ENCODE measurements at places on chromosomes 4 and X.

- H3K27me3 ChIP-seq = no peaks in the 10 kb centered on the region
- no peak overlapping the region for H3K4me3 ChIP-seq
- no peak for DNase-seq
- H3K4me1 ChIP-seq = peaks cover 30% of the 10 kb centered on the region
- H3K36me3 ChIP-seq = no peaks in the 10 kb centered on the region
Observed at GRCh38 chr4:80463509-80463908, 128.0 kb downstream of the CFAP299 start.

DNA sequence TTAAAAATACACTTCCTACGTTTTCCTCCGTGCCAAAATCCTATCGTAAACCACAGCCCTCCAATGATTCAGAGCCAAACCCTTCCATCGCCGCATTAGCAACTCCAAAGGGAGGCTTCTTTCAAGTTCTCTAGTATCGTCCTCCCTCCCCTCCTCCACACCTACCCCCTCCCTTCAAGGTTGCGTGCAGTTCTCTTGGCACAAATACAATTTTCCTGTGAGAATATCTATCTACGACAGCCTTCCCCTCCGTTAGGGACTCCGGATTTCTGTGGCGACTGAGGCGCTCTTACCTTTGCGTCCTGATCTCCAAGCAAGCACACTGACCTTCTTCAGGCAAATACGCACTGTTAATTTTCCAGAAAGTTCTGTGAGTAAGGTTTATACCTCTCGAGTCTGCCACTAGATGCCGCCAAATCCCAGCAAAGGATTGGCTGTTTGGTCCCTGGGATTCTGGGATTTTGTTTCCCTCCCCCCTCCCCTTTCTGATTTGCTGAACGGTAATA lies 1.2 kb upstream of the MORF4L2 start:
- peaks cover 20% of the 10 kb centered on the region for H3K27me3 ChIP-seq
- peaks cover 13% of the 10 kb centered on the region for H3K4me1 ChIP-seq
- H3K27ac ChIP-seq = no peak overlapping the region
- peak; percentile 66 for DNase-seq

- no peak for DNase-seq
- H3K4me1 ChIP-seq = no peaks in the 10 kb centered on the region
- H3K36me3 ChIP-seq = no peaks in the 10 kb centered on the region
- H3K27me3 ChIP-seq = no peaks in the 10 kb centered on the region
Observed at GRCh38 chr4:167265231-167265630, 30.9 kb upstream of the SPOCK3 start.

- no peaks in the 10 kb centered on the region for H3K27me3 ChIP-seq
- peaks cover 26% of the 10 kb centered on the region for H3K4me1 ChIP-seq
- no peak for DNase-seq
- peaks cover 75% of the 10 kb centered on the region for H3K36me3 ChIP-seq
- H3K4me3 ChIP-seq = no peak overlapping the region
Observed at GRCh38 chr4:7766086-7766485, 173.6 kb downstream of the AFAP1 start.

DNA sequence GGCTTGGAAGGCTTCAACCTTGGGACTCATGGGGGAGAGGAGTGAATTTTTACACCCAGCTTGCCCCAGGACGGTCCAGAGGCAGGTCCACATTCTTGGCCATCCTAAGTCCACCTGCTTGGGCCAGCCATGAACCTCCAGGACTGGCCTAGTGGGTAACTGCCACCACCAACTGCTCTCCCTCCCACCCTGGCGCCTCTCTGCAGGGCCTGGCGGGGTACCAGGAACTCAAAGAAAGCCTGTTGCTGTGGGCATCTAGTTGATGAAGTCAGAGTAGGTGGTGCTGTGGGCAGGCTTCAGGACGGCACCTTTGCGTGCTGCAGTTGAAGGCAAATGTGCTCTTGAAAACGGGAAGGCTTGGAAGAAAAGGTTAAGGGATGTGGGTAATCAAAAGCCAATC lies 12.0 kb downstream of the BCOR start:
- H3K27me3 ChIP-seq = peaks cover 79% of the 10 kb centered on the region
- no peak overlapping the region for H3K4me3 ChIP-seq
- H3K4me1 ChIP-seq = peaks cover 73% of the 10 kb centered on the region
- DNase-seq = no peak
- peaks cover 17% of the 10 kb centered on the region for H3K36me3 ChIP-seq
- H3K27ac ChIP-seq = no peak overlapping the region

GRCh38 chr4:53100501-53101190 lies 238.5 kb downstream of the RASL11B start:
- H3K27ac ChIP-seq = peak overlapping the region; percentile 86
- H3K36me3 ChIP-seq = peaks cover 65% of the 10 kb centered on the region
- no peaks in the 10 kb centered on the region for H3K27me3 ChIP-seq
- DNase-seq = no peak

DNA sequence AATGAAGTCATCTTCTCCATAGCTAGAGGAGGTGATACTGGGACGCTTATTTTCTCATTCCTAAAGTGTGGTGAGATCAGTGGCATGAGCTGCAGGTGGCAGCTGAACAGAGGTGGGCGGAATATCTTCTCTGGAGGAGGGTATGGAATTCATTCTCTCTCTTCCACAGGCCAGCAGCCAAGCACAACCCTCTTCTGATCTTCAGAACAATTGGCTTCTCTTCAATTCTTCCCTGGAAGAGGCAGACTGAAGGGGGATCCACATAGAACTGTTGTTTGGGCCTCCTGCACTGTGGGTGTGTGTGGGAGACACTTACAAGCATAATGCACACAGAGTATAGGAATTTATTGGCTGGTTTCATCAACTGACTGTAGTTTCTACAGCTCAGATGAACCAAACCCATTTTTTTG lies 180.4 kb upstream of the RASGEF1B start:
- peaks cover 68% of the 10 kb centered on the region for H3K4me1 ChIP-seq
- no peaks in the 10 kb centered on the region for H3K36me3 ChIP-seq
- no peaks in the 10 kb centered on the region for H3K27me3 ChIP-seq
- peak; percentile 55 for DNase-seq
- peak overlapping the region; percentile 35 for H3K4me3 ChIP-seq

GRCh38 chr4:45750721-45751120 lies 373.1 kb downstream of the GABRG1 start:
- no peaks in the 10 kb centered on the region for H3K36me3 ChIP-seq
- H3K27me3 ChIP-seq = no peaks in the 10 kb centered on the region
- H3K4me3 ChIP-seq = no peak overlapping the region
- H3K4me1 ChIP-seq = no peaks in the 10 kb centered on the region
- no peak for DNase-seq
- H3K27ac ChIP-seq = no peak overlapping the region

DNA sequence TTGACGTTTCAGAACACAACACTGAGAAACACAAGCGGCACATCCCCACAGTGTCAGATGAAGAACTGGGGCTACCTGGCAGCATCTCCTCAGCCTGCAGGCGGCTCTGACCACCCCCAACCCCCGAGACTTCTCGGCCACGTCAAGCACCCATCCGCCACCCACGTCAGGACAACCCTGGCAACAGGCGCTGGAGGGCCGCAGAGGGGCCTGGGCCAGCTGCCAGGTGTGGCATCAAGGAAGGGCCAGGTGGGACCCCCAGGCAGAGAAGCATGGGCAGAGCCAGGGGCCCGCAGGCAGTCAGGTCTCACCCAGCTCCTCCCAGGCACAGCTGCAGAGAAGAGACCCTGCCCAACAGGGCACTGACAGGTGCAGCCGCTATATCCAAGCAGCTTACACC lies 22.3 kb downstream of the GAK start:
- no peak overlapping the region for H3K4me3 ChIP-seq
- peaks cover under 1% of the 10 kb centered on the region for H3K4me1 ChIP-seq
- no peak for DNase-seq
- no peaks in the 10 kb centered on the region for H3K27me3 ChIP-seq

DNA sequence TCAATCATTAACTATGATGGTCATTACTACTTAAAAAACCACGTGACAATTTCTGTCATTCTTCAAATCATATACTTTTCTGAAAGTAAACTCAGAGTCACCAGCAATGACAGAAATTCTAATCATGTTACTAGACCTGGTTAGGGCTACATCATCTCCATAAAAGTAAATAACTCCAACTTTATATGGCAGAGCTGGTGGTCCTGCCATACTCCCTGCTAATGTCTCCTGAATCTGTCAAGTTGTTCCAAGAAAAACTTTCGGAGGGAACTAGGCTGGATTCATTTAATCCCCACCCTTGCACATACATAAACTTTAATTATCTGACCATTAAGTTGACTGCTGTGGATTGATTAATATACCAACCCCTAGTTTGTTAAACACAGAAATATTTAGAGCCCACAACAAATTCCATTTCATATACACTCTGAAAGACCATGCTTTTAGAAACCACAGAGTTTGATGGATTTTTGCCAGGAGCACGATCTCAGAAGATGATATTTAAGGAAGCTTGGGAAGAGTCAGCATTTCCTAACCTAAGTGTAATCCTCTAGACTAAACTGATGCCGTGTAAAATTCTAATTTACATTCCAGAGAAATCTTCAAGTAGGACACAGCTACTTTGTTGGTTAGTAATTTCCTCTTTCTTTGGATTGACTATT lies 577.0 kb downstream of the FAT4 start:
- no peak overlapping the region for H3K27ac ChIP-seq
- no peaks in the 10 kb centered on the region for H3K4me1 ChIP-seq
- no peak for DNase-seq
- H3K36me3 ChIP-seq = no peaks in the 10 kb centered on the region
- no peak overlapping the region for H3K4me3 ChIP-seq
- H3K27me3 ChIP-seq = no peaks in the 10 kb centered on the region

DNA sequence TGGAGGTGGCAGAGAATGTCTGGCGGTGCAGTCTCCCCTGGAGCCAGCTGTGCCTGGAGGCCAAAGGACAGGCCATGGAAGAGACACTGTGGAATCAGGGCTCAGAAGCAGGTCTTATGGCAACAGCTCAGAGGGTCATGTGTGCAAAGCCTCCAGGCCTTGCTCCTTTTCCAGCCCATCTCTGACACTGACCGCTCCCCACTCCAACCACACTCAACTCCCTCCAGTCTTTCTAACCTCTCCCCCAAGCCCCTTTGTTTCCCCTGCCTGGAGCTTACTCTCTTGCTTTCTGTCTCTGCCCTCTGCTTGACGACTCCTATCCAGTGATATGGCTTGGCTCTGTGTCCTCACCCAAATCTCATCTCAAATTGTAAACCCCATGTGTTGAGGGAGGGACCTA lies 34.2 kb upstream of the CRMP1 start:
- H3K27ac ChIP-seq = no peak overlapping the region
- H3K27me3 ChIP-seq = peaks cover 10% of the 10 kb centered on the region
- no peaks in the 10 kb centered on the region for H3K4me1 ChIP-seq
- no peaks in the 10 kb centered on the region for H3K36me3 ChIP-seq
- no peak overlapping the region for H3K4me3 ChIP-seq

- no peak overlapping the region for H3K4me3 ChIP-seq
- peaks cover 4% of the 10 kb centered on the region for H3K36me3 ChIP-seq
- DNase-seq = no peak
- H3K4me1 ChIP-seq = peaks cover 14% of the 10 kb centered on the region
- H3K27ac ChIP-seq = no peak overlapping the region
Observed at GRCh38 chr4:110130576-110131358, 67.6 kb downstream of the ELOVL6 start.

DNA sequence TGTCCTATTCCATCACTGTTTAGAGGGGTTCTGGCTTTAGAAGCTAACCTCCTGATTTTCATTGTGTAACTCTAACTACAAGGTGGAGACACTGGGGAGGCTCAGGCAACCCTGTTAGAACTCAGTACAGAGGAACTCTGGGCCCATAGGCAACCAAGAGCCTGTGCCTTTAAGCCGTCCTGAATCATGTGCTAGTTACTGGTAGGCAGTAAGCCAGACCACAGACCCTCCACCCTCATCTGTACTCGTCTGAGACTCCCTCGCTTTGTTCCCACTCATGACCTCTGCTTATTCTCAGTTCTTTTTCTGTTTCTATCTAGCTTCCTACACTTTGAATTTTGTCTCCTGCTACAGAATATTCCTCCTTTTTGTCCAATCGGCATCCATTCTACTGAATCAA lies 31.4 kb downstream of the TBC1D1 start:
- no peak overlapping the region for H3K4me3 ChIP-seq
- H3K36me3 ChIP-seq = peaks cover 7% of the 10 kb centered on the region
- H3K4me1 ChIP-seq = peaks cover 23% of the 10 kb centered on the region
- no peaks in the 10 kb centered on the region for H3K27me3 ChIP-seq
- peak overlapping the region; percentile 11 for H3K27ac ChIP-seq

DNA sequence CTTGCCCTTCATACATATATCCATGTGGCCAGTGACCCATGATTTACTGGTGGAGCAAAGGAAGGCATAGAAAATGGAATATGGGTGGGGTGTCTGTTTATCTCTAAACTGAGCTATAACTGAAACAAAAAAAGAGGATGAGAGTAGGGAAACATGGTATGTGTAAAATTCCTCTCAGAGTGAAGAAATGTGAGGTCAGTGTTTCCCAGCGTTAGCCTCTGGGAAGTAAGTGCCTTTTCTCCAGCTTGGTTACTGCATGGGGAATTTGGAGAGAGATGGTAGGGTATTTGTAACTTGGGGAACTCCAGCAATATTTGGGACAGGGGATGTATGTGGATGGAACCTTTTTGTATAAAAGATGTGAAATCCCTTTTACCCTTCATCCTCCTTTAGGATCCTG lies 89.4 kb downstream of the AFF1 start:
- peaks cover 15% of the 10 kb centered on the region for H3K36me3 ChIP-seq
- H3K27ac ChIP-seq = no peak overlapping the region
- H3K27me3 ChIP-seq = no peaks in the 10 kb centered on the region
- H3K4me1 ChIP-seq = peaks cover 61% of the 10 kb centered on the region
- H3K4me3 ChIP-seq = no peak overlapping the region

DNA sequence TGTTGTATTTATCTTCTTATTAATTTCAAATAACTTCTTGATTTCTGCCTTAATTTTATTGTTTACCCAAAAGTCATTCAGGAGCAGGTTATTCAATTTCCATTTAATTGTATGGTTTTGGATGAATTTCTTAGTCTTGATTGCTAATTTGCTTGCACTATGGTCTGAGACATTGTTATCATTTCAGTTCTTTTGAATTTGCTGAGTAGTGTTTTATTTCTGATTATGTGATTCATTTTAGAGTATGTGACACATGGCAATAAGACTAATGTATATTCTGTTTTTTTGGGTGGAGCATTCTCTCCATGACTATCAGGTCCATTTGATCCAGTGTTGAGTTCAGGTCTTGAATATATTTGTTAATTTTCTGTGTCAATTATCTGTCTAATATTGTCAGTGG lies 236.7 kb downstream of the EDA2R start:
- DNase-seq = no peak
- H3K27ac ChIP-seq = no peak overlapping the region
- H3K36me3 ChIP-seq = no peaks in the 10 kb centered on the region
- no peak overlapping the region for H3K4me3 ChIP-seq
- no peaks in the 10 kb centered on the region for H3K4me1 ChIP-seq

DNA sequence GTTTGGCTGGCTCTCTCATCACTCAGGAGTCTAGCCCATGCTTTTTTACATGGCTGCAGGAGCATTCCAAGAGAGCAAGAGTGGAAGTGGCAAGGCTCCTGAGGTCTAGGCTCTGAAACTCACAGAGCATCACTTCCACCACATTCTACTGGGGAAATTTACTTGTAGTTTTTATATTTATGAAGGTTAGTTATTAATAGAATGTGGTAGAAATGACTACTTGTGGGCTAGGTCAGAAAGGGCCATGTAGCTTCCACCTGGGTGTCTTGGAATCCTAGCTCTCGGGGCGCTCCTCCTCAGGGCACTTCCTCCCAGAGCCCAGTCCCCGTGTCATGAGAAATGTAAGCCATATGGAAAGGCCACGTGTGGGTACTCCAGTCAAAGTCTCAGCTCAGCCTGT lies 127.0 kb upstream of the CASK start:
- no peak overlapping the region for H3K27ac ChIP-seq
- peaks cover 8% of the 10 kb centered on the region for H3K27me3 ChIP-seq
- H3K36me3 ChIP-seq = no peaks in the 10 kb centered on the region
- no peaks in the 10 kb centered on the region for H3K4me1 ChIP-seq
- H3K4me3 ChIP-seq = no peak overlapping the region
